OCI-M1 (cell line): ENCODE measurements at places on chromosomes 16 and 17.

DNA sequence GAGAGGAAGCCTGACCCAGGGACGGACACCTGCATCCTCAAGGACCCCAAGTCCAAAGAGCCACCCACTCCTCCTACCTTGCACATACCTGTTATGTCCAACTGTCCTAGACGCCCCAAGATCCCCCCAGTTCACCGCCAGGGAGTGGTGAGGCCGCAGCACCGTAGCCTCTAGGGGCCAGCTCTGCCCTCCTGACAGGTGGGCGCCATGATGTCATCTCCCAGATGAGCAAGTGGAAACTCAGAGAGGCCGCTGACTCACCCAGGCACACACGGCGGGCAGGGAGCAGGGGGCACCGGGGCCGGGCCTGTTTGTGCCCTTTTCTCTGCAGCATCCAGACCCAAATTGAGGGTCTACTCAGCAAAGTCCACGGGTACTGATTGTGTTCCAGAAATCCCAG lies 4.8 kb upstream of the ZNF469 start:
- DNase-seq: no peak

DNA sequence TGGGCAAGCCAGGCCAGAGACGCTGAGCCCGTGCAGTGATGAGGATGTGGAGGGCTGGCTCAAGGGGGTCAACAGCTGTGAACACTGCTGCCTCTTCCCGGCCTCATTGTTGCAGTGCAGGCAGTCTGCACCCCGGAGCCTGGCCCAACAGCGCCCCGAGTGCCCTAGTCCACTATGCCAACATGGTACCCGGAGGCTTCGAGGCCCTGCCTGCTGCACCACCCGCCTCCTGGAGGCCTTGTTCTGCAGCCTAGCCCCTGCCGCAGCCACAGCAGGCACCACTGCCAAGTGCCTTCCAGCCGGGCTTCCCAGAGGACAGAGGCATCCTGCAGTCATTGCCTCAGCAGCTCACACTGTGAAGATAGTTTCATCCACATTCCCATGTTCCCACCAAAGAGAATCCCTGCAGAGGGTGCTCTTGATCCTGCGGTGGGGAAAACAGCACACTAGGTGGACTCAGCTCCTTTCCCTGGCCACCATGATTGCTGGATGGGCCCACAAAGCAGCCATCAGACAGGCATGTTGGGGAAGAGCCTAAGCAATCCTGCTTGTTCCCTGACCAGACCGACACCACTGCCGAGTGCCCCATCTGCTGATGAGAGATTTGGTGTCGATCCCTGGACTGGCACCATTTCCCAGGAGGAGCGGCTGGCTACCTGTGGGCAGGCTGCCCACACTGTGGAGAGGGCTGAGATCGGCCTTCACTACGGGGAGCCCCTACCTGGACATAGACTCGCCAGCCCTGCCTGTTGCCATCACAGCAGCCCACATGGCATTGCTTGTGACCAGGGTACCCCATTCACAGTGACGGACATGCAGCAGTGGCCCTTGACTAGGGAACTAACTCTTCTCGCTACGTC lies 44.9 kb downstream of the USP22 start:
- peak; percentile 41 for DNase-seq

DNA sequence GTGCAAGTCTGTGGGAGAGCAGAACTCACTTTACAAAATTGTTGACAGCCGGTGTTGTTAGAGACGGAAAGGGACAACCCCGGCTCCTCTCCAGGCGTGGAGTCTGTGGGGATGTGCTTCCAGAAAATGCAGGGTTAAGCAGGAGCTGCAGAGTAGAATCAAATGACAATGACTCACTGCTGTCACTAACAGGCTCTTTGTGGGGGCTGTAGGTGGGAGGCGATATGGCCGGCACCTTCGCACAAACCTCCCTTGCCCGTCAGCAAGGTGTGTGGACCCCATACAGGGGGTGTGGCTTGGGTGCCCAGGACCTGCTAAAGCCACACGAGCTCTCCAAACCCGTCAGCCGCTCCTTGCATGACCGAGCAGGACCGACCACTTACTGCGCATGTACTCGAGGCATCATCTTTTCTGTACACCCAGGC lies 5.8 kb downstream of the PDK2 start:
- no peak for DNase-seq

GRCh38 chr17:40915721-40916256 lies 21.7 kb downstream of the KRT23 start:
- DNase-seq: no peak

DNA sequence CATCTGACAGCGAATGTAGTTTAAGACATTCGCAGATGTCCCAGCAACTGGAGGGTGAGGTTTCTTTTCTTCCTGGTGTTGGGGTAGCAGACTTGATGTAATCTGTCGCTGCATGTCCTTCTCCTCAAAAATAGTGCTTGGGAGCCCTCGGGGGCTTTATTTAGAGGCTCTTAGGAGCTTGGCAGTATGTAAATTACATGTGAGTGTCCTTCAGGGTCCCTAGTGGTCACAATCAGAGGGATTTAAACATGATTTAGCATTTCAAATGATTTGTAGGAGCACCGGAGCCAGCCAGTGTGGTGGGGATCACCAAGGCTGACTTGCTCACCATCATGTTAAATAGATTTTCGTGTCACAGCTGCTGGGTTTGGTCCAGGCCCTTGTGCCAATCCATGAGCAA lies 8.8 kb upstream of the SALL1 start:
- no peak for DNase-seq

- peak; percentile 19 for DNase-seq
Measured at GRCh38 chr17:9370467-9370866, 205.2 kb downstream of the STX8 start.

- DNase-seq: no peak
Measured at GRCh38 chr16:3798838-3799237, 81.5 kb upstream of the TRAP1 start.

- DNase-seq: peak; percentile 80
Measured at GRCh38 chr17:37239690-37240334, 136.0 kb upstream of the C17orf78 start.

DNA sequence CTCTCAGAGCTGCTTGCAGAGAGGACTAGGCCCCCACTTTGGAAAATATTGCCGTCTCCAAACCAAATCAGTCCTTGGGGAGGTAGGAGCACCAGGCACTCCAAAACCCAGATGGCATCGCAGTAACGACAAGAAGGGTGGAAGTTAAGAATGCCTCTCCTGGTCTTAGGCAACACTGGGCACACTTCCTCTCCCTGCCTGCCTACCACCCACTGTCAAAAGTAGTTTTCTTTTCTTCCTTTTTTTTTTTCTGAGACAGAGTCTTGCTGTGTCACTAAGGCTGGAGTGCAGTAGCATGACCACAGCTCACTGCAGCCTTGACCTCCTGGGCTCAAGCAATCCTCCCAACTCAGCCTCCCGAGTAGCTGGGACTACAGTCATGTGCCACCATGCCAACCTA lies 47.2 kb downstream of the SRL start:
- DNase-seq: peak; percentile 37
